NB4 (cell line): ENCODE measurements at places on chromosomes 7 and 10.

DNA sequence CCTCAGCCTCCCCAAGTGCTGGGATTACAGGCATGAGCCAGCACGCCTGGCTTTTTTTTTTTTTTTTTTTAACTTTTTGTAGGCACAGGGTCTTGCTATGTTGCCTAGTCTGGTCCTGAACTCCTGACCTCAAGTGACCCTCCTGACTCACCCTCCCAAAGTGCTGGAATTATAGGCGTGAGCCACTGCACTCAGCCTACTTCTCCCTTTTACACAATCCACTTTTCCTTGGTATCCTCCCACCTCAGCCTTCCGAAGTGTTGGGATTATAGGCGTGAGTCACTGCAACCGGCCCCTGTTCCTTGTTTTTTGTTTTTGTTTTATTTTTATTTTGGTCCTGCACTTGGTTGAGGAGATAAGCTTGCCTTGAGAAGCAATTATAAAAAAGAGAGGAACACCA, 75.9 kb upstream of the KMT2C start:
- peak; percentile 23 for DNase-seq

DNA sequence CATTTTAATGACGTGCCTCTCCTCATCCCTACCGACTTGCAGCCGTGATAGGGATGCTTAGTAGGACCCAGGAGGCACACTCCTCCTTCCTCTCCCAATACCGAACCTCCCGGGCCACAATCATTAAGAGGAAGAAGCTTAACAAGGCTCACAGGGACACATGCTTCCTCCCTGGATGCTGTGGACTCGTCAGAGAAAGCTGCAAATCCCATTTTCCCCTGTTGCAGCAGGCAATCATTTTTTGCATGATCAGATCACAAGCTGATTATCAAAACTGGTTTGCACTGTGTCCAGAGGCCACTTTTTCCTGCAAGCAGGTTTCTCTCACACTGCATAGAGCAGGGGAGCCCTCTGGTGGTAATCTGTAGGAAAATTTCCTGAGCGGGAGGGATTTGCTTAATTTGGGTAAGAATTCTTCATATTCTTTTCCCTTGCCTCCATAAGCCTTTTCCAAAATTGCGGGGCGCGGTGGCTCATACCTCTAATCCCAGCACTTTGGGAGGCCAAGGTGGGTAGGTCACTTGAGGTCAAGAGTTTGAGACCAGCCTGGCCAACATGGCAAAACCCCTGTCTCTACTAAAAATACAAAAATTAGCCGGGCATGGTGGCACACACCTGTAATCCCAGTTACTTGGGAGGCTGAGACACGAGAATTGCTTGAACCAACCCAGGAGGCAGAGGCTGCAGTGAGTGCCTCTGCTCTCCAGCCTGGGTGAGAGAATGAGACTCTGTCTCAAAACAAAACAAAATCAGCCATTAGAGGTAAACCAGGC, 16.1 kb upstream of the LAMB4 start:
- peak; percentile 83 for DNase-seq

- DNase-seq, result no peak
Observed at GRCh38 chr7:26592011-26592410, 272.4 kb downstream of the SKAP2 start.

DNA sequence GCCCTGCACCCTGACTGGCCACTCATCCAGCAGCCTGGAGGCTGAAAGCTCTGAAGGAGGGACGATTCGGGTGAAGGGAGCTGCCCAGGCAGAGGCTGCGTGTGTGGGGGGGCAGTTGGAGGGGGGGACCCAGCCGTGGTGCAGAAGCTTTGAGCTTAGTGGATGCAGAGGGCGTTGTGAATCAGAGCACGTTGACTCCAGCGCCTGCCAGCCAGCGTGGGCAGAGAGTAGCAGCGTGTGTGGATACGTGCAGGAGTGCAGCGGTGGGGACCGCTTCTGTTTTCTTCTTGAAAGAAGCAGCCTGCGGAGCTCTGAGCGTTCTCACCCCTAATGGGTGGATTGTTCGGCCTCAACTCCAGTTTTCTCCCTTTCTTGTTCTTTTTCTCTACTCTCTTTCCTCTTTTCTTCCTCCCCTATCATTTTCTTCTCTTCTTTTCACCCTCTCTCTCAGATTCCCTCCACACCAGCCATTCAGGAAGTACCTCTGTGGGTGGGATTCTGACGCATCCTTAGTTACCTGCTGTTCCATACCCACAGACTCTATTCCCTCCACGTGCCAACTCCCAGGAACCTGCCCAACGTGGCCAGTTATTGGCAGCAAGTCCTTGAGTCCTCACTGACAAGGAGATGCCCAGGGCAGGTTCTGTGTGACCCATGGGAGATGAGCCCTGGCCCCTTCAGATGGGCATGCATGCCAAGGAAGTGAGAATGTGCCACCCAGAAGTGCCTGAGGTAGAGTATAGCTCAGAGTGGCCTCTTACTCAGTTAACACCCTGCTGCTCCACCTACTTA, 47.4 kb downstream of the SORCS3 start:
- DNase-seq, result no peak

- DNase-seq, result no peak
Observed at GRCh38 chr10:120538091-120538490, 81.1 kb downstream of the PLPP4 start.

DNA sequence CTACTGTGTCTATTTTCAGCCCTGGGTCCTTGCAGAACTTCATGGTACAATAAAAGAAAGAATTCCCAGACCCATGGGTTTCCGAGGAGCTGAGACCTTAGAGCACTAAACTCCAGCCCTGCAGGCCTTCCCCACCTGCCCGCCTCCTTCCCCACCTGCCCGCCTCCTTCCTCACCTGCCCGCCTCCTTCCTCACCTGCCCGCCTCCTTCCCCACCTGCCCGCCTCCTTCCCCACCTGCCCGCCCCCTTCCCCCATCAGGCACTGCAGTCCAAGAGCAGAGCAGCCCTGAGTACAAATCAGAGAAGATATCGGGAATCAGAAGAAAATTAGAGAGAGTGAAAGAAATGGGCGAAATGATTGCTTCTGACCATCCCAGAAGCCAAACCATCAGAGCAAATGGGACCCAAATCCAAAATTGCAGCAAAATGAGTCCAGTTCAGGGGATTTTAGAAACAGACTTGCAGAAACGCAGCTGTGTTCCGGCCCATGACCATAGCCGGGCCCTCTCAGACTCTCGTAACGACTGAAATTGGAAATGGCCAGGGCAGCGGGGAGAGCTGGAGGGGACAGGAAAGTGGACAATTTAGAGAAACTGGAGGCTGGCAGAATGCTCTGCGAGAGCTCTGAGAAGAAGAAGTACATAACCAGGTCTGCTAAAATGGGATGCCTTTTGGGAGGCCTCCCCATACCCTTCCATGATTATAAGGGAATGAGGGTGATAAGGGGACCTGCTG, 568.4 kb downstream of the TCERG1L start:
- DNase-seq, result no peak

GRCh38 chr7:98945852-98946251, 67.5 kb downstream of the TRRAP start:
- DNase-seq, result no peak

DNA sequence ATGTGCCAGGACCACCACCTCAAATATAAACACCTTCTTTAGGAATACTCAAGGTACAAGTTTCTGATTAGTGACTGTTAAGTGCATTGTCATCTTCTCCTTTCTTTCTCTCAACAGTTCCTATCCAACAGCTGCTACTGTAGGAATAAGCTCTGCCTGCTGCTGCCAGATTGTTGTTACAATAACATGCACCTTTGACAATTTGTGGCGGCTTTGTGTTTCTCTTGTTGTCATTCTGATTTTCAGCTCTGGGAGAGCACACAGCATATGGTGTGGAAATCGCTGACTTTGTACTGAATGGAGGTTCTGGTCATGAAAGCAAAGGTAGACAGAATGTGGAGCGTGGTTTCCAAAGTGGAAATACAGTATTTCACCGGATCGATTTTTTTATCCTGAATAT, 182.8 kb downstream of the SEC23IP start:
- no peak for DNase-seq

GRCh38 chr7:133011746-133012145, 70.1 kb downstream of the CHCHD3 start:
- no peak for DNase-seq

DNA sequence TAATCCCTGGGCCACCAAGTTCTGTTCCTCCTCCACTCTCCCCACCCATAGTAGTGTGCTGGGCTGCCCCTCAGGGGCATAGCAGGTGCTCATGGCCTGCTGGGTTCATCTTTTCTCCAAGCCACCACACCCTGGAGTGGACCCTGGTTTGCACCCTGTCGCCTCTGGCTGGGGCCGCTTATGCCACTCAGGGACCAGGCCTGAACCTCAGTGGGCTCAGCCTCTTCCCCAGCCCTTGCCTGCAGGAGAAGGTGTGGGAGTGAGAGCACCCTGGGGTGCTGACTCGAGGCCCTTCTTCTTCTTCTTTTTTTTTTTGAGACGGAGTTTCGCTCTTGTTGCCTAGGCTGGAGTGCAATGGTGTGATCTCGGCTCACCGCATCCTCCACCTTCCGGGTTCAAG, 10.2 kb downstream of the CLIP2 start:
- DNase-seq, result peak; percentile 60

DNA sequence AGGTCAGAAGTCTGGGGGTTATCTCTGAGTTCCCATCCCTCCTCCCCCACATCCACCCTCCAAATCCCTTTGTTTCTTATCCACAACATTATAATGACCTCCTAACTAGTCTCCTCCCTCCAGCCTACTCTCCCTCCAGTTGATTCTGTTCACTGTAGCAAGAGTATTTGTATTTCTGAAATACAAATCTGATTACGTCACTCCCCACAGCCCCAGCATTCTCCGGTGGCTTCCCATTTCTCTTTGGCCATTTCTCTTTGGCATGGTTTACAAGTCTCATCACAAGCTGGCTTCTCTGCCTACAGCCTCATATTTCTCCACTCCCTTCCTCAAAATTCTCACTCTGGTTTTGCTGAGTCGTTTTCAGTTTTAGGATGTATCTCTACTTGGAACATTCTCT, 24.6 kb upstream of the MRPS33 start:
- no peak for DNase-seq

DNA sequence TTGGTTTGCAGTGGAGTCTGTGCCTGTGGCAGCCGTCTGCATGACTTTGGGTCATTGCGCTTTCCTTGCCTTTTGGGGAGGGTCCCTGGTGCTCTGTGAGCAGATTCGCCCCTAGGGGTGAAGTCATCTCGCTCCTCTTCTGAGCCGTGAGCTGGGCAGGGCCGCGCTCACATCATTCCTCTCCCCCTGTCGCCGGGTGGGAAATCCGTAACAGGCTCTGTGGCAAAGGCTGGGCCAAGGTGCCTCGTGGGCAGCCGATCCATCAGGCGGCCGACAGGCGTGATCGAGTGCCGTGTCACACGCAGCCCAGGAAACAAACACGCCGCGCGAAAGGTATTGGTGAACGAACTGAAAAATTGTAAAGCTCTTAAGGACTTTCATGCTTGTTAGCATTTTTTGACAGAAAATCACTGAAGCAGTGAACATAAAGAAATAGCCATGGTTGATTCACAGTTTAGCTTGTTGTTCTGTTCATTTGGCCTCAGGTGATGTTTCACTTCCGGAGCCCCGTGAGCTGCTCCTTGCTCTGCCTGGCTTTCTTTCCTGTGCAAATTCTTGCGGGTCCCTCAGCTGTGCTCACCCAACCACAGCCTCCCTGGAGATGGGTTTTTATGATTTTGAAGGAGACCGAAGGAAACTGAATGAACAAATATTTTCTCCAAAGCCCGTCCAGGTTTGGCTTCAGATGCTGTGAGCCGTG, 122.1 kb downstream of the NKX6-2 start:
- peak; percentile 40 for DNase-seq

DNA sequence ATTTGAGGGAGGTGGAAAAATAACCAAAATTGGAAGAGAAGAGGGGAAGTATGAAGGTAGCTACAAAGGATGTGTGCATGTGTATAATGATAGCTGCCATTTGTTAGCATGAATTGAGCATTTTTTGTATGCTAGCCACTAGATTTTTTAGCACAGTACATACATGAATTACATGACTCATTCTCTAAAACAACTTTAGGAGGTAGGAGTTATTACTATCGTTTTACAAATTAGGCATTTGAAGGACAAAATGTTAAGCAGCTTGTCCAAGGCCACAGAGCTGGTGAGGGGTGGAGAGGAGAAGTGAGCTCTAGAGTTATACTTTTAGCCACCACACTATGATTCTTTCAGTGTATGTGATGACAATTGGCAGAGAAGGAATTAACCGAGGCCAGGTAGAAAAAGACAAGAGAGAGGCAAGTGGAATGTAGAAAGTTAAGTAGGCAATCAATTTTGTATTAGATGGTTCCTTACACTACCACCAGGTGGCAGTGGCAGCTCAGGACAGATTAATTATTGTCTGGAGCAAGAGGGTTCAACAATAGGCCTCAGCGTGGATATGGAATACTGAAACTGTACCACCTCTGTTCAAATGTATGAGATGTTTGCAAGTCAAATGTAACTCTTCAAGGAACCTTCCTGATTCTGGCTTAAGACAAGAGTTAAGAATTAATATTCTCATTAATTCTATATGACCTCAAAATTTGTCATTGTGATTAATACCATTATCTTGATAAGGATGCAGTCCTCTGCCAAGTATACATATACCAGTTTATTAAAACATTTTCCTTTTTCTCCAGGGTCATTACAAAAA, 128.0 kb downstream of the MBL2 start:
- DNase-seq, result peak; percentile 63

- DNase-seq, result no peak
Observed at GRCh38 chr7:122352454-122352853, 47.9 kb upstream of the FEZF1 start.

DNA sequence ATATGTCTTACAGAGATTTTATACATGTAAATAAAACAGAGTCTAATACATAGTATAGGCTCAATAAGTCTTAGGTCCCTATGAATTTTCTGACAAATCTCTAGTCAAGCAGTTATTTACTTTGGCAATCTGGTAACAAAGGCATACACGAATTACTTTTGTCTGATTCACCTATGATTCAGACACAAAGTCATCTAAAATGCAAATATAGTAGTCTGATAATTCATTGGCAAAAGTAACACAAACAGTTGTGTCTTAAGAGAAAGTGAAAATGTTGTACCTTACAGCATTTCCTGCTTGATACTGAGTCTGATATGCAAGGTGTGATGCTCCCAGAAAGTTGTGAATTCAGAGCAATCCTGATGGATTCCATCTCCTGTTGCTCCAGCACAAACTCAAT, 209.4 kb upstream of the PRSS1 start:
- no peak for DNase-seq
